Renal cortex interstitium (tissue), 15 donors: ENCODE measurements at places on chromosomes 6 and 20.
A peak's percentile ranks its signal among the peaks of the same experiment; 100 is the strongest.

- no peak for DNase-seq
Measured at GRCh38 chr6:150134280-150134920, 8.4 kb upstream of the PPP1R14C start.

DNA sequence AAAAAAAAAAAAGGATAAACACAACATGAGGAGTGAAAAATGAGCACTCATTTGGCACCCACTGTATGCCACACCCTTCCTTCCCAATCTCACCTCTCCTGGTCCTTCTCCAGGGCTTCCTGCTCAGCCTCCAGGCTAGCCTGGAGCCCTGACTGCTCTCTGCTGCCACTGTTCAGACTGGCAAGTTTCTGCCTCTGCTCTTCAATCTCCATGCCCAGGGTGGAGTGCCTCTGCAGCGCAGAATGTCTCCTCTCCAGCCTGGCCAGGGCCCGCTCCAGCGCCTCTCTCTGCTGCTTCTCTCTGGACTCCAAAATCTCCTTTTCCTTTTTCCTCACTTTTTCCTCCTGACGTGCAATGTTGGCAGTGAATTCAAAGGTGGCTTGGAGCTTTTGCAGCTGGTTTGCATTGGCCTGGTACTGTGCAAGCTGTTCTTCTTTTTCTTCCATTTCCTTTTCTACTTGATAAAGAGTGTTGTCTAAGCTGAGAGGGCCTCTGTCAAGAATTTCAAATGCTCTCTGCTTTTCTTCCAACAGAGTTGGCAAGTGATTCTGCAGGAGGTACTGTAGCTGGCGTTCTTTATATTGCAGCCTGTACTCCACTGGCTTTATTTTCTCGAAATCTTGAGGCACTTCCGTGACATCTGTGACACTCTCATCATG is 194.4 kb downstream of the KIF16B start:
- DNase-seq = no peak

DNA sequence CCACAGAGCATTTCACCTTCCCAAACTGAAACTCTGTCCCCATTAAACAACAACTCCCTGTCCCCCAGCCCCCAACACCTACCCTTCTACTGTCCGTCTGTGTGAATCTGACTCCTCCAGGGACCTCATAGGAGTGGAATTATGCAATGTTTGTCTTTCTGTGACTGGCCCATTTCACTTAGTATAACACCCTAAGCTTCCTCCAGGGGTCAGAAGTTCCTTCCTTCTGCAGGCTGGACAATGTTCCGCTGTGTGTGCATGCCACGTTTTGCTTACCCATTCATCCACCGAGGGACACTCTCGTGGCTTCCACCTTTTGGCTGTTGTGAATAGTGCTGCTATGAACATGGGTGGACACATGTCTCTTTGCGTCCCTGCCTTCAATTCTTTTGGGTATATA is 37.6 kb upstream of the MPC1 start:
- DNase-seq = no peak

DNA sequence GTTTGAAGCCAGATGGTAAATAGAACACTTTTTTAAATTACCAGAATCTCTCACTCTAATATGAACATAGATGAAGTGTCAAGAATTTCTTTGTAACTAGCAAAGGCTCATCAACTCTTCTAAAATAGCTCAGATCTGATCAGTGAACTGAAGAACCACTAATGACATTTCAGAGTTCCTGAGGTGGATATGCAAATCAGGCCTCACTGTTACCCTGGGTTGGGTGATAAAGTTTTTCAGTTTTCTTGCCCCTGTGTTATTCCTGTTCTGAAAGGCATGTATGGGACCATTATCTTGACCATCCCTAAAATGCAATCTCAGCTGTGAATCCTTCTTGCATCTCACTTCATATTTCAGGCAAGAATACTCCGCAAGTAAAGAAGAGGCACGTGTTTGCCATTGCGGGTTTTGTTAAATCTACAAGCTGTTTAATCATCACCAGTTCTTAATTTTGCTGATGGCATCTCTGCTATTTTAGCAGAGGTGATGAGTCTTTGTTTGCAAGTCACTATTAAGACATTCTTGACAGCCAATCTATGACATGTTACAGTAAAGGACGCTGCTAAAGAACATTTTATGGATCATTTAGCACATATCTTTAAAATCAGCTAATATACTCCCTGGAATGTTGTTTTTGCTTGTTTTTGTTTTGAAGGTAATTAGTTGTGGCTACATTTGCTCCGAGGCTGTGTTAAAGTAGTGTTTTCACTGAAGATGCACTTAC is 47.9 kb downstream of the KHDC1L start:
- no peak for DNase-seq

GRCh38 chr6:144624716-144625115 is 339.6 kb downstream of the UTRN start:
- no peak for DNase-seq

GRCh38 chr6:12482386-12483375 is 192.5 kb downstream of the EDN1 start:
- no peak for DNase-seq

DNA sequence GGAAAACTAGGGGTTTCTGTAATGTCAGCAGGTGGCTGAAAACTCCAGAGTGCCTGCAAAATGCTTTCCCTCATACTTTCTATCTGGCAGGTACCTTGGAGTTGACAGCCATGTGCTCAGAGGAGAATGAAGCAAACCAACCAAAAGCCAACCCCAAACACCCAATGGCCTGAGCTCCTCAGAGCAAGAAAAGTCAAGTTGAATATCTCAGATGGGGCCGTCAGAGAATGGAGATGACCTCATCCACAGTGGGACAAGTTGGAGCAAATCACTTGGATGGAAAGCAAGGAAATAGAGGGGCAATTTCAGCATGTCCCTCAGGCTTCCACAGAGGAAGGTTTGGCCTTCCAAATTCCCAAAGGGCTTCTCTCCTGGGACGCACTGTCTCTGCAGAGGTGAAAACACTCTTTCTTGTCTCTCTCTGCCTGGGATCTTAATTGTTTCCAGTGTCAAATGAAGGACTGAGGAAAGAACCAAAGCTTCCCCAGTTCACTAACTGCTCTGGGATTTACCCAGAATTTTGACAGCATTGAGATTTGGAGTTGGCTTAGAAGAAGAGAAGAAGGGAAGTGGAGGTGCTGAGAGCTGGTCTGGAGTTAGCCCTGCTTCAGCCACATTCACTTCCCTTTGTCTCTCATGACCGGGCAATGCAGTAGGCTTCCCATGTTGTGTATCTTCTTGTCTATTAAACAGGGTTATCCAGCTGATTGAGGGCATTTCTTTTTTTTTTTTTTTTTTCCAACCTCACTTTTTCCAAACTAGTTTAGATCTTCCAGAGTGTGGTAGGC is 42.2 kb downstream of the PRND start:
- no peak for DNase-seq

- no peak for DNase-seq
Measured at GRCh38 chr20:9214685-9215084, 145.8 kb downstream of the PLCB4 start.

GRCh38 chr6:84227434-84228197 is at the start of gene CEP162:
TSS of gene CEP162 (minus strand) at chr6:84227643. CDS start at chr6:84226393, 1,250 bp downstream.
- DNase-seq = peak; percentile 90

DNA sequence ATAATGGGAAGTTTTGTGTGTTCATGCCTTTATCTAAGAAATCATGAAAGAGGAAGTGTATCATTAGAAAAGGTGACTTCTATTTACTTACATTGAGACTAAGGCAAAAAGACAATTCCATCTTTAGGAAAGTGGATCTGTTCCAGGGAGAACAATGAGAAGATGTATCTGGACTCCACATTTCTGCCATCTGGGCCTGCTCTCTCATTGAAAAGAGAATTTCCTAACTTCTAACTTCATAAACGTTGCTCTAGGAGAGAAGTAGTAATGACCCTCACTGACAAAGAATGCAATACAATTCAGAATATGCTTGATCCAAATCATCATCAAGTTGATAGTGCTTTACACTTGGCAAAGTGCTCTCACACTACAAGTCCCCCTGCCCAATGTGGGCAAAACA is 294.2 kb downstream of the OGFRL1 start:
- DNase-seq = no peak

DNA sequence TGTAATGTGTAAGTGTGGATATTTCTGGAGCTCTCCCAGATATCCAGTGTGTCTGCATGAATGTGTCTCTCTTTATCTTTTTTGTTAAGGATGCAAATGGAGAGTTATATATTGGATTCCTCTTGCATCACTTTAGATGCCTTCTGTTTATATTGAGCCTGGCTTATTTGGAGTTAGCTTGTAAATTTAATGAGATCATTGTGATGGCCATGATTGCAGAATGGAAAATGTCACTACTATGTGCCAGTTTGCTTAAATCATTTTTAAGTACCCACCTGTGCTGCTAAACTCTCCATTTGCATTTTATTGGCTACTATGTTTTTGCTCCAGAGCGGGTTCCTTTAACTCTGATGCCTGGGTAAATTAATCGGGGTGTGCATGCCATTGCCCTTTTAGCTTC is 334.8 kb downstream of the UTRN start:
- no peak for DNase-seq

GRCh38 chr6:138008791-138009190 is 98.4 kb downstream of the PERP start:
- no peak for DNase-seq

DNA sequence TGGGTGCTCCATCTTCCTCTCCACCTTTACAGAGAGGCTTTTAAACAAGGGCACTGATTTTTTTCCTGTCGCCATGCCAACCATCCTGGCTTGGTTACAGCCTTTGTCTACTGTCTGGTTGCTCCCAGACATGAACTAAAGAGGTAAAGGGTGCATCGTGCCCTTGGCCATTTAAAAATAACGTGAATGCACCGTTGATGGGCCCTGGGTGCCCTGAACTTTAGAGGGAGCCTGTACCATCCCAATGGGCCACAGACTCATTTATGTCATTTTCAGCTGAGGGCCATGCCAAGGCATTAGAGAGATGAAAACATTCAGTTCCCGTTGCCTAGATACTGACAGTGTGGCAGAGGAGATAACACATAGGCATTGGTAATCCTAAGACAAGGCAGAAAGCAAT is 23.3 kb downstream of the TMC2 start:
- no peak for DNase-seq

DNA sequence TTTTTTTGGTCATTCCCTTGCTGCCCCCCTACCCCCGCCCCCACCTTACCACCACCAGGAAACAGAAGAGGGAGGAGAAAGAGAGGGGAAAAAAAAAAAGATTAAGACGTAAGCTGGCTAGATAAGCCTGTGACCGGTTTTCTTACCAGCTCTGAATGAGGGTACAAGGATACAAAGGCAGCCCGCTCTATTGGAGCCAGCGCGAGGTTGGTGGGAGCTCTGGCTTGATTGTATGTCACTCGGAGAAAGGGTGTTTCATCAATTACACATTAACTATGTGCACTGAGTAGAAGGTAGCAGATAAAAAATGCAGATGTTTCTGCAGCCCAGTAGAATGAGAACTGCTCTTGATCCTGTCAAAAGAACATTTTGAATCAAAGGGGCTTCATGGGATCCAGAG is 28.6 kb upstream of the OLIG3 start:
- DNase-seq = no peak

DNA sequence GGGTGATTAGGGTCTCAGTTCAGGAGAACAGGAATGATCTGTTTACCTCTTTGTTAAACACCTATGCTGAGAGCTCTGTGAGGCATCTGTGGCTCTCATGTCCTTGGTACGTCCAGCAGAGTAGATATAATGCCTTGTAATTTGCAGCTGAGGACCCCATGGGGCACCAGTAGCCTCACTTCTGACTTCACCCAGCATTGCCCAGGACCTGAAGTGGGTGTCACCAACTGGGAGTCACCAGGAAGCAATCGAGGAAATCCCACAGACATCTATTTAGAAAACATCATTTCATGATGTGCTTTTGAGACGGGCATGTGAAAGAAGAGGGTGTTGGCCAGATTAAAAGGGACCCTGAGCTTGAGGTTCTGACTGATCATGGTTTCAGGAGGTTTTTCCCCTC is 8.8 kb downstream of the EDN3 start:
- DNase-seq = no peak

DNA sequence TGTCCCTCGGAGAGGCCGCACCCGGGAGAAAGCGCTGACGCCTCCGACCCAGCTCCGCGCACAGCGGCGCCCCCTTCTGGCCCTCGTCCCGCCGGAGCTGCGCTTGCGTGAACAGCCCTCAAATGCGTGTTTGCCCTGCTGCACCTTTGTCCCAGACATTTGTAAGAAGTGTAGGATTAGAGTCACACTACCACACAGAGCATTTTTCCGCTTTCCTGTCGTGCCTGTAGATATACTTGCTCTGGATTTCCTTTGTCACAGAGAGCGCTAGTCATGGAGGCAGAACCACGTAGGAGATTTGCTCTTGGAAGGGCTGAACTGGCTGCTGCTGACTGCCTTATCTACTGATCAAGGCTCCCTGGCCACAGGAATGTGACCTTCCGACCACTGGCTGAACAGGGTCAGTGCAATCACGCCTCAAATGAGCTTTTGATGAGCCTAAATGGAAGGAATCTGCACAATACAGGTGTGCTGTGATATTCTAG is 62.3 kb downstream of the PAX1 start:
- peak; percentile 22 for DNase-seq

DNA sequence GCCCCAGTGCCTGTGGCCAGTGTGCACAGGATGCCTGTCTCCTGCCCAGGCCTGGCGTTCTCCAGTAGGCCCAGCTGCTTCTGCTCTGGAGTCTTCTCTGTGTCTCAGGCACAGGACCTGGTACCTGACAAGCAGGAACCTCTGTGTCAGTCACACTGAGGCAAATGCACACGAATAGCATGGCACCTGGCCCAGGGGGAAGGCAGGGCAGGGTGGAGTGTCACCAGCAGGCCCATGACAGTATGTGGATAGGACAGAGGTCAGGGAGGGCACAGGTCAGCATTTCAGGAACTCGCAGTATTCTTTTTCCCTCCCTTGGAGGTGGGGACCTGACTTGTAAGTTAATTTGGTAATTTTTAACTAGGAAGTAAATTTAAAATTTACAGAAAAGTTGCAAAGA is 5.6 kb downstream of the PSMG4 start:
- no peak for DNase-seq

DNA sequence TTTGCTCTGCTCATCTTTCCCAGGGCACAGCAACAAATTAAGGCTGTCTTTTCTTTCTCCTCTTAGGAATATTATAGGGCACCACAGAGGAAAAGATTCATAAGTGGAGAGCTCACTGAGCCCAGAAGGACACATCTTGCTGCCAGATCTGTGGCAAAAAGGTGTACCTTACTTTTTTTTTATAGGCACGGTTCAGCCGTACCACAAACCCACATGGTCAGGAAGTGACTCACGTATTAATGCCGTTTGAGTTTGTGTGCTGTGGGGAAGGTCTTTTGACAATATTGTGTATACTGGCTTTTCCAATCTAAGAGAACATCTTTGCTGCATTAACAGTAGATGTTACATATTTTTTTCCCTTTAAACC is 28.4 kb downstream of the PAQR8 start:
- no peak for DNase-seq

DNA sequence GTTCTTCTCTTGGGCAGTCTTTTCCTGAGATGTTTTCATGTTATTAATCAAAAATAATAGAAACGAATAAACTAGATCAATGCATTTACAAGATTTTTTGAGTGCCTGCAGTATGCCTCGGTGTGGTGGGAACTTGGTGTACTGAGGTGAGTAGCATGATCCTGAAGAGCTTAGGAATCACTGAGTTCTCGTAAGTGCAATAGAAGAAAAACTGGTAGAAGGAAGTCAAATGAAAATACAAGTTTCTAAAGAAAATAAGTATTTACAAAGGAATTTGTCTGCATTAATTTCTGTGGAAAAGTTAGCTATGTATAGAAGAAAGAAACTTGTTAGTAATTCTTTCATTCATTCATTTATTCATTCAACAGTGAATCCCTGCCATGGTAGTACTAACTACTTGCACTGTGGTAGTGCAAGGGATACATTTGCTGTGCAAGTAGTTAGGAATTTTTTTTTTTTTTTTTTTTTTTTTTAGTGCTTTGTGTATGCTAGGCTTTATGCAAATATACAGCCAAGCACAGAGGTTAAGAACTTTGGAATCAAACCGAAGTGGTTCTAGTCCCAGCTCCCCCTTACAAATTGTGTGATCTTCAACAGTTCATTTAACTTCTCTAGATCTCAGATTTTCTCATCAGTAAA is 13.9 kb downstream of the NT5E start:
- no peak for DNase-seq
